ENCODE measurements at places on chromosomes 12 and 14.

DNA sequence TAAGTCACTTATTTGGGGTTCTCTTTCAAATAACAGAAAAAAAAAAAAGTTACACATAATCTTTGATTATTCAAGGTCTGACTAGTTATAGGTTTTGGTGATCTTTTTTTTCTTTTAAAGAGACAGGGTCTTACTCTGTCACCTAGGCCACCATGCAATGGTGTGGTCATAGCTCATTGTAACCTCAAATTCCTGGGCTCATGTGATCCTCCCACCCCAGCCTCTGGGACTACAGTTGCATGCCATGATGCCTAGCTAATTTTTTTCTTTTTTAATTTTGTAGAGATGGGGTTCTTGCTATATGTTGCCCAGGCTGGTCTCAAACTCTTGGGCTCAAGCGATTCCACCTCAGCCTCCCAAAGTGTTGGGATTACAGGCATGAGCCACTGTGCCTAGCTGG, 56.5 kb upstream of the CFL2 start:
- DNase-seq: no peak

DNA sequence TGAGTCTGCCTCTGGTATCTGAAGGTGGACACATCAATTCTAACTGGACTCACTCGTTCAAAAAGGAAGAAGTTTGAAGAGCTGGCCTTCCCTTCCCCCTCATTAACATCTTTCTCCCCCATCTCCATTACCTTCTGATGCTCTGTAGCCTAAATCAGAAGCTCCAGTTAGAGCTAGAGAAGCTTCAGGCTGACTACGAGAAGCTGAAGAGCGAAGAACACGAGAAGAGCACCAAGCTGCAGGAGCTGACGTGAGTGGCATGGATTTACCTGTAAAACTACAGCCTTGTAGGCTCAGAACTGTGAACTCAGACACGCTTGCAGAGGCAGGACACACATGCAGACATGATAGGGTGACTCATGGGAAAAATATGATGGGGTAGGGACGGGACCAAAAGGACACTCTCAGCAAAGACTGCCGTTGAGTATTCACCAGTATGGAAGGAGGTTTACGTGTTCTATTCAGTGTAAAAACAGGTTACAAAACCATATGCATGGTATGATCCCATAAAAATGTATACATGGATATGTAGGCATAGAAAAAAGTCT, 14.3 kb upstream of the PIP4K2C start:
- DNase-seq: no peak

- DNase-seq: no peak
Measured at GRCh38 chr12:31923063-31923412, 36.2 kb upstream of the RESF1 start.

GRCh38 chr14:104868811-104869572, 3.9 kb downstream of the CEP170B start:
- DNase-seq: no peak

GRCh38 chr12:12561371-12562015, 1.2 kb downstream of the DUSP16 start:
- no peak for DNase-seq

GRCh38 chr14:85027681-85028370, 502.1 kb upstream of the FLRT2 start:
- DNase-seq: no peak

DNA sequence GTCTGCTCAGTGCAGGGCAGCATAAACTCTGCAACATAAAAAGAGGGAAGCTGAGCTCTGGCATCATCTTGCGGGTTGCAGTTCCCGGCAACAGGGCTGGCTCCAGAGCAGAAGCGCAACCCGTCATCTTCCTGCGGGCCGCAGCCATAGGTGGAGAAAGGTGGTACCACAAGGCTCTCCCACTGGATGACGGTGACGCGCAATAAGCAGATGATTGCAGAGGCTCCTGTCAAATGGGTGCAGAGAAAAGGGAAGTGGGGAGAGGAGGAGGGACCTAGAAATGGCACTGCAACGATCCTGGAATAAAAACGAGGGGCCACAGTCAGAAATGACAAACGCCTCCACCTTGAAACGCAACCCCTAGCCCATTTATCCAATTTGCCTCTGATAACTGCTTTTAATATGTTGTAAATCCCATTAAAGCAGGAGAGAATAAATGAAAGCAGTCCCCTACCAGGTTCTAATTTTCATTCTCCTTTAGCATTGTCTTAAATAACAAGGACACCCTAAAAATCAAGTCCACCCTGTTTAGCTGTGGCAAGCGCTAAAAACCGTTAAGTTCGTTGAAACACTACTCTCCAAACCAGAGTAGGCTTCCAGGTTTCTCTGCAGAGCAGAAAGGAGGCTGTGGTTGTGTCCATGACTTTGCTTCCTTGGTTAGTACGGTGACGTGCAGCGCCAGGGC, 30.9 kb upstream of the TUBA1C start:
- no peak for DNase-seq

Data from kidney epithelial cell (primary cell).